ENCODE measurements at places on chromosomes 1 and 21.

- no peak for DNase-seq
Observed at GRCh38 chr1:31523769-31524168, 52.5 kb upstream of the TINAGL1 start.

DNA sequence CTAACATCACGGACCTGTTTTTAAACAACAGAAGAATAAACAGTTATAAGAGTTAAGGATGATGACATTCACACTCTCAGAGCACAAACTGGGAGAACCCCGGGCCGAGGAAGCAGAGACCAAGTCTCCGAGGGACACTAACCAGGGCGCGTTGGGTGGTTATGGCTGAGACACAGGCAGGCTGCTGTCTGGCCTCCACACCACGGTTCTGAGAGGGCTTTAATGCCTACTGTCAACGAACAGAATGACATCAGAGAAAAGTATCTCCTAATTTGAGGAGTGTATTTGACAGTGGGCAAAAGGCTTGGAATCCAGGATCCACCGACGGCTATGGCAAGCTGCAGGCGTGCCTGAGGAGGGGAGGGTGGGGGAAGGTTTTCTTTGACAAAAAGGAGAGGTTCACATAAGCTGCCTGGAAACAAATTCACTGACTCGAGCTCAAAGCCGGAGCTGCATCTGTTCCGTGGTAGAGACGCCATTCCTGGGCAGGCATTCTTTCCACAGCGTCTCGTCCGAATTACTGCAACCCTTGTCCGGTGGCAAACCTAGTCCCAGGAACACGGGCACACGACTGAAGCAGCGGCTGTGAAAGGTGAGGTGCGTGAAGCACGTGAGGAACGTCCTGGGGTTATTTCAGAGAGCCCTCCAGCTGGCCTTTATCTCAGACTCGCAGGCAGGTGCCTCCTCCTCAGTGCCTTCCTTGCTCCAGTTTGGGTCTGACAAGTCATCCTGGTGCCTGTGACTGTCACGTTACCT is 9.4 kb downstream of the POFUT2 start:
- no peak for DNase-seq

DNA sequence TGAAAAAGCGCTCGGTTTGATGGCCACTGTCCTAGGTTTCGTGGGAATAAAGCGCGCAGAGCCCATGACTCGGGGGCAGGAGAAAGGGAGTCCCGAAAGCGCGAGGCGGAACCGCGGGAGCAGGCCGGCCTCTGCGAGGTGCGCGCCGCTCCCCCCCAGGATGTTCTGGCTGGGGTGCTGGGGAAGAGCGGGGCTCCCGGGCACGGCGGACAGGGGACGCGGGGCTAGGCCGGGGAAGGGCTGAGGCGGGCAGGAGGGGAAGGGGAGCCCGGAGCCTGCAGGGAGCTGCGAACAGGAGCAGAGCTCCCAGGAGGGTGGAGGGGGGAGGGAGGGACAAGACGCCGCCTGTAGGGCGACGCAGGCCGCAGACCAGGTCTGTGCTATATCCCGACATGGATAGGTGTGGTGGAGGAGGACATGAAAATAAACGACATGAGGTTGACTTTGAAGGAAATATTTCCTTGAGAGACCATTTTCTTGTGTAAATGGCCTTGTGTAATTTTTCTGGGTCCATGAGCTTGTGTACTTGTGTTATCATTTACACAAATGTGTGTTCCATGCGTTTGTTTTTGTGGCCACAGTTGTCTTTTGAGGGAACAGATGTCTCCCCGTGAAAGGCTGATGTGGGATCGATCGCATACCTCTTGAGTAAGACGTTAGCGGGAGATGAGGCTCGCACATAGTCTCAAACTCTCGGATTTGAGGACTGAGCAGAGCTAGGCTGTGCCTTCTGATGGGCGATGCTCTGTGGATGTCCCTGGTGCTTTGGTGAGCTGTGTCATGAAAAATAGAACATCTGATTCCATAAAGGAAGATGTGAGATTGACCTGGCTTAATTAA is 1.3 kb downstream of the PCNT start:
- DNase-seq, result no peak

DNA sequence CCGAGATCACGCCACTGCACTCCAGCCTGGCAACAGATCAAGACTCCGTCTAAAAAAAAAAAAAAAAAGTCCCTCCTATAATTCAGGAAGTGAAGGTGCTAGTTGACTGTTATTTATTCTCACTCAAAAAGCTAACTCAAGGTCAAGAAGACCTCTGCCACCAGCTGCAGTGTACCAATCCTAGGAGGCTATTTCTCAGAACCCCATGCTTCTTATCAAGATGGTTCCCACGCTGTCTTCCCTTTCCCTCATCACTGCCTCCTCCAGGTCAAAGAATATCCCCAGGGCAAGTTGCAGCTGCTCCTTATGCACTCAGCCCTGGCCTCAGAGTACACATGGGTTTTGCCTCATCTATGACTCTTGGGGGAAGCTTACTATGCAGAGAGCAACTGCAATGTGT is 53.6 kb downstream of the RERE start:
- no peak for DNase-seq

DNA sequence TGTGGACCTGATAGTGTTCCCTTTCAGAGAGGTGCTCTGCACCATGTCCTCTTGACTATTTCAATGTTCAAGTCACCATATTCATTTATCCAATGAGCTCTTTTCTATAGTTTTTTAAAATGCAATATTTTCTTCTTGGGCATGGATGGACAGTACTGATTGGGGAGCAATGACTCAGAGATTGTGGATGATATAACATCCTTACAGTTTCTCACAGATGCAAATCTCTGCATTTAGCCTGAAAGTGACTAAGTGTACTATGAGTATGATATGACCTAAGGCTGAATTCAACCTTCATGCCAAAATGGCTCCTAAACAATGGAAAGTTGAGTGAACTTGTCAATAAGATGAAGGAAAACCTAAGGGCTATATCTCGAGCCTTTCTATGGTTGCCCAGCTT is 36.5 kb downstream of the C4BPA start:
- DNase-seq, result no peak

DNA sequence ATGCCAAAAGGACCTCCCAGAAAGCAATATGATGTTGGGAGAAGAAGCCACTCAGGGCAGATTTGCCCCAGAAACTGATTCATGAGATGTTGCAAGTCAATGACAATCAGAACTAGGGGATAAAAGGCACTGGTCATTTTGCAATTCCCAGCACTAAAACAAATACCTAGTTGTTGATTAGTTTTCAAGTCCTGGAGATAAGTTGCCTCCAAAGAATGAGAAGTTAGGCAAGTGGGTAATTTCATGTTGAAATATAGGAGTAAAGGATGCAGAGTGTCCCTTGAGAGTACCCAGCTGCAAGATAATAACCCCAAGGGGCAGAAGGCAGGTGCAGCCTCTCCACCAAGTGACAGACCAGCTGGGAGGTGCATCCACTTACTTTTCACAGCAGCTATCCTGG is 363.6 kb downstream of the PBX1 start:
- DNase-seq, result no peak

All from fibroblast of skin of left biceps (primary cell).